Natural killer cell treated with Interleukin-12 subunit alpha and Interleukin-12 subunit beta and Interleukin-15 and Interleukin-18, amount 100 ng/mL, for 72 hours (primary cell): ENCODE measurements at places on chromosomes 11 and 22. TPM values are rescaled to one million over a fixed set of nuclear protein-coding genes. Genes with fewer than 3 reads are reported as not detected.

GGT1 gene
- total RNA-seq = 59.5 TPM

HBE1 gene
- total RNA-seq = not detected

POLR2L gene
- 97.4 TPM for total RNA-seq

IRAG1 gene
- total RNA-seq = not detected

KCNK4 gene
- total RNA-seq = not detected

KIF18A gene
- total RNA-seq = 8.1 TPM

RAG2 gene
- total RNA-seq = not detected

DNA sequence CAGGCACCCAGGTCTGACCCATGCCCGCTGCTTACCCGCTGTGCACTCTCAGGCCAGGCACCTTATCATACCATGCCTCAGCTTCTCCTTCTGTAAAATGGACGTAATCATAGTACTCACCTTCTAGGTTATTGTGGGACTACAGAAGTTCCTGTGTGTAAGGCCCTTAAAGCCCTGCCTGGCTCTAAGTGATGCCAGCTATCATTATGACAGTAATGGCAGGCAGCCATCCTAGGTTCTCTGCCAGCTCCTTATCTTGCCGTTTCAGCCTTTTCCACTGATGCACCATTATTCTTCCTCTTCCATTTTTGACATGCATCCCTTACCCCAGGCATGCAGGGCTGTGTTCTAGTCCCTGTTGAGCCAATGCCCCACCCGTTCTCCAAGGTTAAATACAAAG is 57.9 kb downstream of the DBX1 start:
- no peak overlapping the region for H3K4me3 ChIP-seq
- peaks cover 9% of the 10 kb centered on the region for H3K4me1 ChIP-seq
- no peak overlapping the region for H3K27ac ChIP-seq
- DNase-seq = no peak
- H3K27me3 ChIP-seq = no peaks in the 10 kb centered on the region

DNA sequence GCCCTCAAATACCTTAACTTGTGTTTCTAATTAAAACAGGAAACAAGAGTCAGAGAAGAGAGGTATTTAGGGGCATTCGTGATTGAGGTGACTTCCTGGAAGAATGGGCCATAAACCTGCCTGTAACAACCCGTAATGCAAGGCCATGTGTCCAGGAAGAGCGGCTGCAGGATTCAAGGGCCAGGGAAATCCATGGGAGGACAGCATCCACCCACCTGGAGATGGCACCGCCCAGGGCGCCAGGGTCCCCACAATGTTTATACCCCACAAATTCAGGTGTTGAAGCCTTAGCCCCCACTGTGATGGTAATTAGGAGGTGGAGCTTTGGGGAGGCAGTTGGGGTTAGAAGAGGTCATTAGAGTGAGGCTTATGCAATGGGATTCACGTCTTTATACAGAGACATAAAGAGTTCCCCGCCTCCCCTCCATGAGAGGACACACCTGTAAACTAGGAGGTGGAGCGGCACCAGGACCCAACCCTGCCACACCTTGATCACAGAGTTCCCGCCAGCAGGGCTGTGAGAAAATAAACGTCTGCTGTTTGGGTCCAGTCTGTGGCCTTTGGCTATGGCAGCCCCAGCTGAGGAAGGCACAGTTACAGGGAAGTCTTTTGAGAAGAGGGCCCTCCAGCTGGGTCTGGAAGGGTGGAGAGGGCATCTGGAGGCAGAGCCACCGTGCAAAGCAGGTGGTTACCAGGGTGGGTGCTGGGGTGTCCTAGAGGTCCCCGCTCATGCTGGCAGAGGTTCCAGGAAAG is 1394.3 kb downstream of the TBC1D22A start:
- H3K4me1 ChIP-seq = no peaks in the 10 kb centered on the region
- no peaks in the 10 kb centered on the region for H3K36me3 ChIP-seq
- H3K27ac ChIP-seq = no peak overlapping the region

GRCh38 chr11:119791701-119792151 is 62.7 kb upstream of the NECTIN1 start:
- no peaks in the 10 kb centered on the region for H3K4me1 ChIP-seq
- H3K27me3 ChIP-seq = peaks cover 6% of the 10 kb centered on the region
- DNase-seq = no peak

DNA sequence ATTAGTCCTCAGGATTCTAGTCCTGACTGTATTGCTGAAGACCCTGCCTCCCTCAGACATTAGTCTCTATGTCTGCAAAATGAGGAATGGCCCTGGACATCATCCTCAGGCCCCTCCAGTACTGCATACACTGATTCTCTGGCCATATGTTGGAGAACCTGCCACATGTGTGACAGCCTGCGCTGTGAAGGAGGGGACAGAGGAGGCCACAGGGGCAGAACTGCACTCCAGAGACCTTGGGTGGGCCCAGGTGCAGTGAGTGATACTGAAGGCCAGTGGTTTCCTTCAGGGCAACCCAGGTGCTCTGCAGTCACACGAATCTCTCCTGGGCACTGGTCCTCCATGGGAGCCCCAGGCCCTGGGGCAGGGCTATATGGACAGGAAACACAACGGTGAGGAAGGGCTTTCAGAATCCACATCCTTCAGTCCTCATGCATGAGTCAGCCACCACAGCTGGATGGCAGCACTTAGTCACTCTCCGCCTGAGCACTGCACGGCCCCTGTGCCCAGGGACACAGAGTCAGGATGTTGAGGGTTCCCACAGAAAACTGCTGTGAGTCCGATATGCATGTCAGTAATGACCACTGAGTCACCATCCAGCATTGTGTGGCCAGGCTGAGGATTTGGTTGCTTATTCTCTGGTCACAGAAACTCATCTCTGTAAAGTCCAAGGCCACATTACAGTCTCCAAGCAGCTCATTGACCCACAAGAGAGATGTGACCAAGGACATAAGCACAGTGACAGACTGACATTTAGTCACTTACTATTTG is 39.7 kb downstream of the ME3 start:
- peaks cover 4% of the 10 kb centered on the region for H3K36me3 ChIP-seq
- H3K4me3 ChIP-seq = peak overlapping the region; percentile 8
- H3K4me1 ChIP-seq = peaks cover 25% of the 10 kb centered on the region
- peak; percentile 80 for DNase-seq
- H3K27me3 ChIP-seq = no peaks in the 10 kb centered on the region

DNA sequence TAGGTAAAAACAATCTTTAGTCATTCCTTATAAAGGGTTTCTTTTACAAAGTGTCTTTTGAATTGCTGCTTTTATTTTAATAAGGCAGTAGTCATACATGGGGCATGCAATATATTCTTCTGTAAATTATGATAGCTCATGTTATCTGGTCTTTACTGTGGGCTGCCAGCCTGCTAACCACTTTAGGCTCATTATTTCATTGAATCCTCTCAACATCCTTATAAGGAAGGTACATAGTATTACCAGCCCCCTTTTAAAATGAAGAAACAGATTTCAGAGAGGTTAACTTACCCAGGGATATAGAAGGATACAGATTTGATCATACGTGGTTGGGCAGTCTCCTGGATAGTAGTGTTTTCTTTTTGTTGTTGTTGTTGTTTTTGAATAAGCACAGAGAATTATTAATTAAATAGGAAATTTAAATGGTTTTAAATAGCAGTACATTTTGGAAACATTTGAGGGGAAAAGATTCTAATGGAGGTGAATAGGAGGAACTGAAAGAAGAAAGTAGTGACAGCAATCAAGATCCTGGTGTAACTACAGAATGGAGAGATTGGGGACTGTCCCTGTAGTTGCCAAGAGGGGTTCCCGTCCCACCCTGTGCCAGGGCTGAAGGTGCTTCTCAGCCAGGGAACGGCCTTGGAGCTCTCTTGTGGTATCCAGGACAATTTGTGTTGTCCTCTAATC is 21.0 kb downstream of the SPECC1L start:
- DNase-seq = no peak
- H3K27ac ChIP-seq = no peak overlapping the region
- H3K4me1 ChIP-seq = peaks cover 30% of the 10 kb centered on the region
- no peaks in the 10 kb centered on the region for H3K27me3 ChIP-seq
- H3K36me3 ChIP-seq = no peaks in the 10 kb centered on the region
- H3K4me3 ChIP-seq = no peak overlapping the region

- no peaks in the 10 kb centered on the region for H3K27me3 ChIP-seq
- H3K4me3 ChIP-seq = no peak overlapping the region
- peaks cover 5% of the 10 kb centered on the region for H3K36me3 ChIP-seq
- H3K27ac ChIP-seq = no peak overlapping the region
- H3K4me1 ChIP-seq = no peaks in the 10 kb centered on the region
Measured at GRCh38 chr11:90840071-90840470, 617.2 kb upstream of the CHORDC1 start.

- DNase-seq = no peak
- H3K36me3 ChIP-seq = no peaks in the 10 kb centered on the region
- peaks cover 20% of the 10 kb centered on the region for H3K27me3 ChIP-seq
- H3K4me1 ChIP-seq = peaks cover 10% of the 10 kb centered on the region
Measured at GRCh38 chr11:8260202-8260966, 3.3 kb downstream of the LMO1 start.

DNA sequence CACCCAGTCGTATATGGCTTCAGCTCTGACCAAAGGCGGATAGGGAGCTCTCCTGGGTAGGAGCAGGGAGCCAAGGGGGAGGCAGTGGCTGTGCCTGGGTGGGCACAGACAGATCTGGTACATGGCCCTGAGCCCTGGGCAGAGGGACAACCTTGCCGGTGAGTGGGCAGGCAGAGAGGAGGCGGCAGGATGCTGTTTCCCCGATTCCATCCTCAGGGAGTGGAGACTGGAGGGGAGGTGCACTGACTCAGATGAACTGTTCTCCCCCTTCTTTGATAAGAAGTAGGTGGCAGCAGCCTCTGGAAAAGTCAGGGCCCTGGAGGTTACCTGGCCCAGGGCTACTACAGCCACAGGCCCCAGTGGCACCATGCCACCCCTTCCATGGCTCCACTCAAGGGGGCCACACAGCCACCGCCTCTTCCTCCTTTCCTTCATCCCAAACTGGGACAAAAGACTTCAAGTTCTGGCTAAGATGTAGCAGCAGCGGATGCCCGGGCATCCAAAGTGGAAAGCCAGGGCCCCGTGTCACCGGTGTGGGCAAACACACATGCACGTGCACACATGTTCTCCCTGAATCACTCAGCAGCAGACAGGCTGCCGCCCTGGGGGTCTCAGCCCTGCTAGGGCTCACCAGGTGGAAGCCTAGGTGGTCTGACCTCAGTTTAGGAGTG is 13.4 kb downstream of the CXCR5 start:
- no peaks in the 10 kb centered on the region for H3K27me3 ChIP-seq
- H3K27ac ChIP-seq = no peak overlapping the region
- no peaks in the 10 kb centered on the region for H3K36me3 ChIP-seq
- H3K4me3 ChIP-seq = no peak overlapping the region
- DNase-seq = no peak
- H3K4me1 ChIP-seq = peaks cover 30% of the 10 kb centered on the region

GRCh38 chr11:36501236-36501635 is 8.8 kb downstream of the TRAF6 start:
- no peaks in the 10 kb centered on the region for H3K27me3 ChIP-seq
- H3K36me3 ChIP-seq = peaks cover 19% of the 10 kb centered on the region
- H3K27ac ChIP-seq = peak overlapping the region; percentile 56

DNA sequence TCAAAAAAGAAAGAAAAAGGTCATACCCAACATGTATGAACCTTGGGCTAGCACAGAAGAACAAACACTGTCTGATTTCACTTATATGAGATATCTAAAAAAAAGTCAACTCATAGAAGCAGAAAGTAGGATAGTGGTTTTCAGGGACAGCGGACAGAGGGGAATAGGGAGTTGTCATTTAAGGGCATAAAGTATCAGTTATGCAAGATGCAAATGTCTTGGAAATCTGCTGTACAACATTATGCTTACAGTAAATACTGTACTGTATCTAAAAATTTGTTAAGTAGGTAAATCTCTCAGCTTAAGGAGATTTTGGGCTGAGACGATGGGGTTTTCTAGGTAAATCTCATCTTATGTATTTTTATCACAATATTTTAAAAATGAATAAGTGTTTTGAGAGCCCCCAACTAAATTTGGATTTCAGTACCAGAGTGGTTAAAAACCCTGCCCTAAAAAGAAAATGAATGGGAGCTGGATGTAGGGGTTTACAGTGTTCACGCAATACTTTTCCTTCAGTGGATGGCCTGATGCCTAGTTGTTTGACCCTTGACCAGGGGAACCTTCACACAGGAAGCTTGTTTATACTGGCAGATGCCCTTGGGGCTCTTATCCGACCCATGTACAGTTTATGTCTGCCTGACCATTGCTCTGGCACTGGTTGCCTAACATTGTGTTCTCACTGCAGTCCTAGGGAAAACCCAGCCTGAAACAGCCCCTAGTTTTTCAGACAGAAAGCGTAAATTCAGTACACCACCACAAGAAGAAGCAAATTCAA is 34.8 kb downstream of the SLC22A9 start:
- H3K4me3 ChIP-seq = no peak overlapping the region
- DNase-seq = no peak
- peaks cover 26% of the 10 kb centered on the region for H3K27me3 ChIP-seq
- H3K36me3 ChIP-seq = no peaks in the 10 kb centered on the region
- no peak overlapping the region for H3K27ac ChIP-seq

DNA sequence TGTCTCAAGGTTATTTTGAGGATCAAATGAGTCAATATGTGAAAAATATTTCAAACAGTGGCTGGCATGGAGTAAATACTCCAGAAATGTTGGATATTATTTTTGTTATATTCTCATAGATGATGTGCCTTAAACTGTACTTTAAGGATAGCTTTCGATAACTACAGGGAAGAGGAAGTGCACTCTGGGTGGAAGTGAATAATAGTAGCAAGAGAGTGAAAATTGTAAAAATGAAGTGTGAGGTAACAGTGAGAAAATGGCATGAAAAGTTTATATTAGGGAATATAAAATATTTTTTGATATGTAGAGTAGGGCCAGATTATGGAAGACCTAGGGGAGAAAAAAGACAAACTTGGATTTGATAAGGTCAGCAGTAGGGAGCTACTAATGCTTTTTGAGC is 258.9 kb downstream of the TMEM135 start:
- H3K4me1 ChIP-seq = peaks cover 16% of the 10 kb centered on the region
- no peak overlapping the region for H3K27ac ChIP-seq
- no peaks in the 10 kb centered on the region for H3K27me3 ChIP-seq

- H3K27me3 ChIP-seq = peaks cover 23% of the 10 kb centered on the region
Measured at GRCh38 chr11:69746140-69746539, 29.0 kb downstream of the FGF4 start.

GRCh38 chr11:18191376-18191775 is 18.7 kb downstream of the MRGPRX4 start:
- DNase-seq = no peak
- H3K4me3 ChIP-seq = no peak overlapping the region
- H3K27ac ChIP-seq = no peak overlapping the region
- H3K4me1 ChIP-seq = no peaks in the 10 kb centered on the region
- H3K36me3 ChIP-seq = no peaks in the 10 kb centered on the region

DNA sequence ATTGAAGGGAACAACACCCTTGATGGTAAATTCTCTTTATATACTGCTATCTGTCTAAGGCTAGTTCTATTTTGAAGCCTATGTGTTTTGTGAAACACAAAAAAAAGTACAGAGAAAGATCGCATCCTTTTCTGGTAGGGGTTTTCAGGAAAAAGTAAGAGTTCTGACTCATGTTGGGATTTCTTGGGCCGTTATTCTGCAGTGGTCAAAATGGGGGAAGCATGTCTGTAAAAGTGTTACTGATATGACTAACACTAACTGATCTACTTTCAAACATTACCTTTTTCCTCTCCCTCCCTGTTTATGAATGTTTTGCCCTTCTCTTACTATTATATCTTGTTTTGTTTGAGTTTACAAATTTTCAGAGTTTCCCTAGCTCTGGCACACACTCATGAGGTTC is 53.9 kb downstream of the CTNND1 start:
- peaks cover 6% of the 10 kb centered on the region for H3K36me3 ChIP-seq
- no peak for DNase-seq
- peak overlapping the region; percentile 46 for H3K4me3 ChIP-seq
- H3K27me3 ChIP-seq = no peaks in the 10 kb centered on the region
